ENCODE measurements at places on chromosomes 4 and X.
A peak's percentile ranks its signal among the peaks of the same experiment; 100 is the strongest.

- DNase-seq, result no peak
Measured at GRCh38 chr4:61350932-61351331, 150.8 kb downstream of the ADGRL3 start.

- DNase-seq, result peak; percentile 63
Measured at GRCh38 chrX:107731831-107732502, 43.6 kb downstream of the TSC22D3 start.

GRCh38 chr4:12421364-12421763 lies 992.7 kb upstream of the HS3ST1 start:
- DNase-seq, result no peak

DNA sequence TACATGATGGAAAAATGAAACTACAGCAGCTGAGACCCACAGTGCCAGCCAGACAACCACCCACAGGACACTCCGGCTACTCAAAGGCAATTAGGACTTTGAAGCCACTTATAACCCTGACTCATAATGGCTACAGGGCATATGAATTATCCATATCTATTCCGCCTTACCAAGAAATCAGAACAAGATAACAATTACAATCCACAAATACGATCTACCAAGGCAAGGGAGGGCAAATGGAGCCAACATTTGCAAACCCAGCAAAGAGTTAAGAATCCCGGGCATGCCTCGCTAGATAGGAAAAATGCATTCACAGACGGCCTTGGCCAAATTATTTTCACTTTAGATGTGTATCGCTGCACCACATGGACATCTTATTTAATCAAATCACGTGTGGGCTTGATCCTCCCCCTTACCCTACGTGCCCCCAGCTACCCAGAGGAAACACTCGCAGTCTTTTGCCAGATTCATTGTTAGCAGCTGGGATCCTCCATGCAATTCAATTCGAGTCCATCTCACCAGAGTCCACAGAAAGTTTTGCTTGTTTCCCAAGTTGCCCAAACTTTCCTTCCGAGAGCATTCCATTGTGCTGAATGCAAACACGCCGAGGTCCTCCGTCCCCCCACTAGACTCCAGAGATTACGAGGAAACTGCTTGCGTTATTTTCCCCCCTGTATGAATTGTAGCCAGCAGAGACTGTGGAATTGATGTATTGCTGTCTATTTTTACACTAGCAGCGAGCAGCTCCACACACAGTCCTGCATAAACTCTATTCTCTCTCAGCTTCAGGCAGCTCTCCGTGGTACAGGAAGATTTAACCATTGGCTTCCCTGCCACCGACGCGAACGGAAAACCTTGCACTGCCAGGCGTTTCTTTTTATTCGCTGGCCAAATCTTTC lies 1.2 kb downstream of the PPARGC1A start:
- DNase-seq, result peak; percentile 37

DNA sequence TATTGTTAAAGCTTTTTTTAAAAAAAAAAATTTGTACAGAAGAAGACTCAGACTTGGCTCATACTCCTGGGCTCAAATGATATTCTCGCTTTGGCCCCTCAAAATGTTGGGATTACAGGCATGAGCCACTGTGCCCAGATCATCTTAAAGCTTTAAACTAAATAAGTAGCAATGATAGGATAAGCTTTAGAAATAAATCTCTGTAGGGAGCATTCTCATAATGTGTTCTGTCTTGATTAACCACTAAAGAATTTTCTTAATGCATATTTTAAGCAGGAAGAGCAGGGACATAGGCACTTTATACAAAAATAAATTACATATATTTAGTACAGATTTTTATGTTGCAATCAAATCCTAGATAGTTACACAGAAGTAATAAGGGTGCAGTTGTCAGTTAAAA lies 667.2 kb downstream of the GRID2 start:
- DNase-seq, result peak; percentile 26

- DNase-seq, result peak; percentile 11
Measured at GRCh38 chr4:15242021-15242420, 185.8 kb upstream of the C1QTNF7 start.

DNA sequence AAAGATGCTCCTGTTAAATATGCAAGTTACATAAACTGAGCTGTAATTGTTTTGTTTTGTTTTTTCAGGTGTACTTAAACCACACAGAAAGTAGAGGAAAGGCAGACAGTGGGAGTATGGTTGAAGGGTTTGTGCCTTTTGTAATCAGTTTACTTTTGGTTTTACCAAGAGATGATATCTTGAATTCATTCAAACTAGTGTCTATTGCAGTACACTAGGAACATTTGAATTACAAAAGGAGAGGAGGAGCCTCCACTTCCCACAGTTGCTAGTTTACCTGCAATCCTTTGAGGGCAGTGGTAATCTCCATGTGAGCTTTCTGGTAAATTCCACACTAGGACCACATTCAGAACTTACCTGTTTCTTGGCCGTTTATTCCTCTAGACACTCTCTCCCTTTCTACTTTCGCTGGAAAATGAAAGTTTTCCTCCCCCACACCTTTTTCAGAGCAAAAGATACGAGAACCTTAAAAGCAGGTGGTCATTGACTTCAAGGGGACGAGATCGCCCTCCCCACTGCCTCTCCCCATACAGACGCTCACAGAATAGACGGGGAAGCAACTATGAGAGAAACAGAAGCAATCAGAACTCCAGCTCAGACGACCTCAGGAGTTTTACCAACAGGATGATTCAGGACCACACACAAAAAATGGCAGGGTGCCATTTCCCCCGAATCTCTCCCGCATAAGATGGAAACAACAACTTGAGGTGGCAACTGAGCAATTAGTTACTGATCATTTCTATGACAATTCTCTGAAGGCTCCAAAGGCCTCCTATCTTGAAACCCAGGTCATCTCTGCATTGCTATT lies 3.3 kb downstream of the RBM47 start:
- DNase-seq, result peak; percentile 50

- DNase-seq, result peak; percentile 73
Measured at GRCh38 chrX:103356130-103356798, at the start of gene TCEAL9. Gene TCEAL9, plus strand, starts transcription at chrX:103356506. Its CDS starts 1,179 bp downstream, at chrX:103357685.

- DNase-seq, result peak; percentile 48
Measured at GRCh38 chr4:169269916-169270809, 593 bp downstream of the SH3RF1 start.

- no peak for DNase-seq
Measured at GRCh38 chrX:56233682-56234081, 1.5 kb downstream of the KLF8 start.

- DNase-seq, result no peak
Measured at GRCh38 chr4:38944440-38944839, 76.8 kb downstream of the FAM114A1 start.

GRCh38 chrX:134895805-134896581 lies 94.8 kb upstream of the SMIM10 start:
- DNase-seq, result no peak

DNA sequence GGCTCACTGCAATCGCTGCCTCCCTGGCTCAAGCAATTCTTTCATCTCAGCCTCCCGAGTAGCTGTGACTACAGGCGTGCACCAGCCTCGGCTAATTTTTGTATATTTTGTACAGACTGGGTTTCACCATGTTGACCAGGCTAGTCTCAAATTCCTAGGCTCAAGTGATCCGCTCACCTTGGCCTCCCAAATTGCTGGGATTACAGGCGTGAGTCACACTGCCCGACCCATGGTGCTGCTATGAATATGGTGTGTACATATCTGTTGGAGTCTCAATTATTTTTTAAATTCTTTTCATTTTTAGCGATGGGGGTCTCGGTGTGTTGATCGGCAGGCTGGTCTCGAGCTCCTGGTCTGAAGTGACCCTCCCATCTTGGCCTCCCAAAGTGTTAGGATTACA lies 78.0 kb upstream of the PRKX start:
- DNase-seq, result no peak

GRCh38 chr4:94827481-94828110 lies 69.8 kb downstream of the BMPR1B start:
- peak; percentile 84 for DNase-seq

DNA sequence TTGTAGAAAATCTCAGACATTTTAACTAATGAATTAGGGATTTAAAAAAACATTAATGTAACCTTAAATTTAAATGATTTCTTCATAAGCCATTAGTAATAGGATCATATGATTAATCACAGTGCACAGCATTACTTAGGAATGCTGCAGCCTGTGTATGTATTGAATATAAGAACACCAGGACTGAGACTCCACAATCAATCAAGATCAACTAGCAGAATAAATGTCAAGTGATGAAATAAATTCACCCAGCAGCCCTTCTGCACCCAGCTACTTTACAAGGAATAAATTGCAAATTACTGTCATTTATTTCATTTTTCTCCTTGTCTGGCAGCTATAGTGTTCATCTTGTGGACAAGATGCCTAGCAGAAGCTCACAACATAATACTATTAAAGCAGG lies 46.5 kb downstream of the NEIL3 start:
- DNase-seq, result no peak

- DNase-seq, result peak; percentile 6
Measured at GRCh38 chr4:182486881-182487280, 243.7 kb downstream of the TENM3 start.

GRCh38 chr4:66123831-66124413 lies 453.6 kb upstream of the EPHA5 start:
- DNase-seq, result no peak

DNA sequence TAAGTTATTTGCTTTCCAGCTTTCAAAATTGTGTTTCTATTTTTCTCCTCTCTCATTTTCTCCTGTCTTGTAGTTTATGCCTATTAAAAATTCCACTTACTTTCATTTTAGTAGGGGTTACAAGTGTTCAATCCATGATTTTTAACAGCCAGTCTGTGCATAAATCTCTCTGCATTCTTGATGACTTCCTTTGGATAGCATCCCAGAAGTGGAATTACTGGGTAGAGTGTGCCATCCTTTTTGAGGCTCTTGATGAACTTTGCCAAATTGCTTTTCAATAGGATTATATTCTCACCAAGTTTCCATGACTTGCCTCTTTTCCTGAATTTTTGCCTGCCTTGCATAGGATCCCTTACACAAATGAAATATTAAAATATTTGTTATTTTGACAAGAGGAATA lies 58.5 kb downstream of the DIPK2B start:
- DNase-seq, result no peak

GRCh38 chr4:12846368-12846767 lies 637.8 kb downstream of the RAB28 start:
- no peak for DNase-seq

- peak; percentile 70 for DNase-seq
Measured at GRCh38 chr4:128068918-128069317, 7.8 kb downstream of the LARP1B start.

- no peak for DNase-seq
Measured at GRCh38 chr4:176363072-176363471, 43.3 kb downstream of the SPCS3 start.

- no peak for DNase-seq
Measured at GRCh38 chrX:107775000-107775733, 420 bp downstream of the TSC22D3 start.

Data from iris pigment epithelial cell (primary cell).